ENCODE measurements at places on chromosomes 5 and 9. TPM values are rescaled to one million over a fixed set of nuclear protein-coding genes. Genes with fewer than 3 reads are reported as not detected.

The DEPDC1B gene
- 17.3 TPM for total RNA-seq

The PCDHGA11 gene
- total RNA-seq: 5.3 TPM

The CARD6 gene
- 20.5 TPM for total RNA-seq

The TXNDC8 gene
- total RNA-seq: not detected

The TIMD4 gene
- total RNA-seq: not detected

The CAVIN4 gene
- 0.65 TPM for total RNA-seq

The SUSD3 gene
- not detected for total RNA-seq

The F12 gene
- 1.7 TPM for total RNA-seq

The SHC3 gene
- 1.9 TPM for total RNA-seq

The MZB1 gene
- total RNA-seq: 0.32 TPM

The UAP1L1 gene
- total RNA-seq: 15.8 TPM

The CXCL14 gene
- total RNA-seq: not detected

The CDH12 gene
- total RNA-seq: not detected

The RORB gene
- under 0.01 TPM for total RNA-seq

The KCNIP1 gene
- not detected for total RNA-seq

The TLR4 gene
- total RNA-seq: 32.8 TPM

The DAB2IP gene
- total RNA-seq: 11.6 TPM

The POC5 gene
- 15.0 TPM for total RNA-seq

The DNAJB5 gene
- 6.5 TPM for total RNA-seq

The C6 gene
- not detected for total RNA-seq

The PSIP1 gene
- 52.3 TPM for total RNA-seq

The PCDHGA3 gene
- 0.15 TPM for total RNA-seq

The NLN gene
- 53.8 TPM for total RNA-seq

The PPP3R2 gene
- not detected for total RNA-seq

The FABP6 gene
- not detected for total RNA-seq

The TMC1 gene
- total RNA-seq: 1.6 TPM

The RPS23 gene
- total RNA-seq: 2,108 TPM

The KIF3A gene
- 14.7 TPM for total RNA-seq

The TRIM36 gene
- total RNA-seq: not detected

The C9orf50 gene
- not detected for total RNA-seq

The SOHLH1 gene
- not detected for total RNA-seq

The TXN gene
- total RNA-seq: 357 TPM

The PCSK1 gene
- total RNA-seq: 0.61 TPM

The CRB2 gene
- not detected for total RNA-seq

The GALT gene
- 24.4 TPM for total RNA-seq

The TRIM7 gene
- 14.3 TPM for total RNA-seq

The LRSAM1 gene
- 10.5 TPM for total RNA-seq

The SPIN1 gene
- total RNA-seq: 47.1 TPM

The INSL4 gene
- not detected for total RNA-seq

The CYLC2 gene
- total RNA-seq: not detected

The ELOVL7 gene
- total RNA-seq: 0.61 TPM

The SERF1A gene
- total RNA-seq: 11.4 TPM

The PTCH1 gene
- total RNA-seq: 2.6 TPM

The CDC23 gene
- total RNA-seq: 40.1 TPM

The FOXD4L5 gene
- not detected for total RNA-seq

The ZNF658 gene
- 5.3 TPM for total RNA-seq

The OBP2B gene
- total RNA-seq: not detected

The DMRTA1 gene
- 0.32 TPM for total RNA-seq

The CATSPER3 gene
- total RNA-seq: not detected

The ADAMTS6 gene
- total RNA-seq: 86.4 TPM

The DOCK8 gene
- 0.46 TPM for total RNA-seq

The SV2C gene
- total RNA-seq: not detected

The IL5 gene
- not detected for total RNA-seq

The OLFM1 gene
- total RNA-seq: 2.0 TPM

The UBAC1 gene
- total RNA-seq: 37.7 TPM

The SNCAIP gene
- 19.8 TPM for total RNA-seq

The UBE2QL1 gene
- total RNA-seq: under 0.01 TPM

All from epithelial cell of umbilical artery (primary cell).